ENCODE measurements at places on chromosomes 2 and 18.
A peak's percentile ranks its signal among the peaks of the same experiment; 100 is the strongest.

DNA sequence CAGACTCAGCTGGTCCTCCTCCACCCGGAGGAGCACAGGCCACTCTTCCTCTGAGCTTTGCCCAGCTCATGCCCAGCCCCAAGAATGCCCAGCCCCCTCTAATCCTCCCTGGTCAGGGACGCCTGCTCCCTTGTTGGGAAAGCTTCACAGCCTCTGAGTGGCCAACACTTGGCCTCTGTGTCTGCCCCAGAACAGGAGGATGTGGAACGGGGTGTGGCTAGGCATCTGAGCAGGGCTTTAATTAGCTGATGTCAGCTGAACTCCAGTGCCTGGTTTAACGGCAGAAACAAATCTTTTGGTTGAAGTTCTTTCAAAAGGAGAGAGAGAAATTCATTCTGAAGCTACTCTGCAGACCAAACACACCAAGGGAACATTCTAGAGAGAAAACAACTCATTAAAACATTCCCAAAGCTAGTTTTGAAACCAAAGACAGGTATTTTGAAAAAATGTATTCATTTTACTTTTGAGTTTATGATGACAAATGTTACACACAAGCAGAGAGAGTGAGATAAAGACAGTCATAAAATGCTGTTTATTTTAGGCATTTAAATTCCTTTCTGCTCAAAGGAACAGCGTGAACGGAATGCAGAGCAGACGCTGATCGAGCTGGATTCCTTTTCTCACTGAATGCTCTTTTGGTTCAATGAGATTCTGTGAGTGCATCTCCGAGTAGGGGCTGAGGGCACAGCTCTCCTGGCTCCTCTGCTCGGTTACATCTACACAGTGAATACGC, 63.8 kb downstream of the RTP5 start:
- DNase-seq = peak; percentile 9

GRCh38 chr18:3480827-3481573, 31.0 kb downstream of the TGIF1 start:
- no peak for DNase-seq

- no peak for DNase-seq
Measured at GRCh38 chr2:101179982-101180381, 28.8 kb upstream of the TBC1D8 start.

- no peak for DNase-seq
Measured at GRCh38 chr2:37306024-37306423, 18.6 kb downstream of the PRKD3 start.

GRCh38 chr18:2392446-2392845, 178.9 kb downstream of the METTL4 start:
- DNase-seq = no peak

DNA sequence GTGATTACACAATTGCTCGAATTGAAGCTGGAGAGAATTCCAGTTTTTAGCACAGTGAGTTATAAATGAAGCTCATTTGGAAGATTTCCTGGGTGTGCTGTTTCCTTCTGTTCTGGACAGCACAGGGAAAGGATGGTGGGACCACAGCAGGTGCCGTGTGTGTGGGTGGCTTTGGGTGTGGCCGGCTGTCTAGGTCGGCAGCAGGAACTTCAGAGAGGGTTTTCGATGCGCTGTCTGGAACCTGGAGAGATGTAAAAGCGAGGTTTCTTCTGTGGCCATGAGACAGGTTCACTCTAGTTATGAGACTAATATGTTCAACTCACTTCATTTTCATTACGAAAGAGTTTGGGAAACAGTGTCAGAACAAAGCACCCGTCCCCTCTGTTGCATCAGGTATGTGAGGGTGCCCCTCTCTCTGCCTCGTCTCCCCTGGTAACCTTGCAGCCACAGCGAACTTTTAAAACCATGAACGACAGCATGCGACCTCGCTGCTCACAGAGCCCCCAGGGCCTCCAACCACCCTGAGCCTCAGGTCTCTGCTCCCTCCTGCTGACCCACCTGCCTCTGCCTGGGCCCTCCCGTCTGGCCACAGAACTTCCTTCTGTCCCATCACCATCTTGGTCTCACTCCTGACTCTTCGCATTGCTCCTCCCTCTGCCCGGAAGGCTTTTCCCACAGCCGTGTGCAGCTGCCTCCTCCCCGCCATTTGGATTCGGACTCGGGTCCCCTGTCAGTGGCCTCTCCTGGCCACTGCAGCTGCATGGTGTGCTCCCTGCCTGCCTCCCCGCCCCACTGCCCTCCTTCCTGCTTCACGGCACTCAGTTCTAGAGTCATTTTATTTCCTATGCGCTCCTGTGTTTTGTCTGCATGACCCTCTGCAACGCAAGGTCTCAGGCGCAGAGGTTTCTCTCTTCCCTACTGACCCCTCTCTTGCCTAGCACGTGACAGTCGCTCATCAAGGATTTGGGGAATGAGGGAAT, 151.2 kb downstream of the NDUFA10 start:
- DNase-seq = no peak

DNA sequence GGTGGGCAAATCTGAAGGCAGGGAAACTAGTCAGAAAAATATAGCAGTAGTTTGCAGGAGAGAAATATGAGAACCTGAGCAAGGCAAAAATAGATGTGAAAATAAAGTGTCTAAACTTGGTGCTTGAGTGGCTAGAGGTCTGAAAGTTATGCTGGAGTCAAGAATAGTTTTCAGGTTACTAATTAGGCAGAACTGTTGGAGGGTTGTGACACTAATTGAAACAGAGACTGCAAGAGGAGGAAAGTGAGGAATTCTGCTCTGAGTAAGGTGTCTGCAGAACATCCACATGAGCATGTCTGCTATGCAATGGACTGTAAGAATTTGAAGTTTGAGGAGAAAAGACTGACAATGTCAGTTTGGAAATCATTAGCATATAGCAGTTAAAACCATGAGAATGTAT, 444.0 kb upstream of the LRRTM1 start:
- no peak for DNase-seq

GRCh38 chr2:137813176-137813575, 151.1 kb upstream of the HNMT start:
- no peak for DNase-seq

DNA sequence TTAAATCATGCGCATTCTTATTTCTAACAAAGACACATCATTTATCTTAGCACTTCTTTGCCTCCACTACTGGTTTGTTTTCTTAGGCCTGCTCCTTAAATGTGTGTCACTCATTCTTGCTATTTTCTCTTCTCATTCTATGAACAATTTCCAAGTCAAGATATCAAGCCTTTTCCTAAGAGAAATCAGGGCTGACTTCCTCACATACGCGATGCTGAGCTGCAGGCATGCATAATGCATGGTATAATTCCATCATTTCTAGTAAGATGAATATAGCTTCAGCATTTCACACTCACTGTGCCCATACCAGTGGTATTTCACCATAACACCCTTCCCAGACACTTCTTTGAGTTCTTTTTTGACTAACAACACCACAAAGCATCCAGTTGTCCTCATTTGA, 838.9 kb upstream of the DDX18 start:
- DNase-seq = no peak

- no peak for DNase-seq
Measured at GRCh38 chr2:96906729-96907114, 36.8 kb upstream of the SEMA4C start.

GRCh38 chr2:27664154-27664574, 475 bp downstream of the SLC4A1AP start:
- no peak for DNase-seq

- DNase-seq = no peak
Measured at GRCh38 chr18:35691625-35692024, 110.1 kb downstream of the GALNT1 start.
